ENCODE measurements at places on chromosomes 6 and 20.

DNA sequence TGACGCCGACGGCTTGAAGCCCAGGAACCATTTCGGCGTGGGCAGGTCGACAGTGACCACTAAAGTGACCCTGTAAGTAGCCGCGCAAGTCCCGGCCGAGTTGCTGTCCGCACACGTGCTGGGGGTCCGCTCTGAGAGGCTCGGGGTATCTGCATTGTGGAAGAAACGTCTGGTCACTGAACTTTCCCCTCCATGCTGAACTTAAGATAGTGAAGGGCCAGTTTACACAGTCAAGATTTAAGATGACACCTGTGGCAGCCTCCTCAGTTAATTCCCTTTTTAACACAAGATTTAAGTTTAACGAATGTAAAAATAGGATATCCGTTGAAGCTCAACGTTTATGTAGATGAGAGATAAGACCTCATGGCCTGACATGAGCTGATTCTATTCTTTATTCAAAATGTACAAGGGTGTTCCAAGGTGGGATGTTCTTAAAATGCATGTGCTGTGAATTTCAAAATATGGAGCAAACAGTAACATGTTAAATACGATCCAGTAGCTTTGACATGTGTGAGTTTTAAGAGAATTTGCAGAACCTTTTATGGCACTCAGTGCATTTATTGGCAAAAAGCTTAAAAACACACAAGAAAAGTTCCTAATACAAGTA lies 116.2 kb downstream of the RTN4IP1 start:
- DNase-seq = no peak

- no peak for DNase-seq
Measured at GRCh38 chr6:111157412-111157811, 70.1 kb downstream of the SLC16A10 start.

- DNase-seq = peak; percentile 84
Measured at GRCh38 chr6:26224940-26225847, 138.0 kb downstream of the HFE start.

DNA sequence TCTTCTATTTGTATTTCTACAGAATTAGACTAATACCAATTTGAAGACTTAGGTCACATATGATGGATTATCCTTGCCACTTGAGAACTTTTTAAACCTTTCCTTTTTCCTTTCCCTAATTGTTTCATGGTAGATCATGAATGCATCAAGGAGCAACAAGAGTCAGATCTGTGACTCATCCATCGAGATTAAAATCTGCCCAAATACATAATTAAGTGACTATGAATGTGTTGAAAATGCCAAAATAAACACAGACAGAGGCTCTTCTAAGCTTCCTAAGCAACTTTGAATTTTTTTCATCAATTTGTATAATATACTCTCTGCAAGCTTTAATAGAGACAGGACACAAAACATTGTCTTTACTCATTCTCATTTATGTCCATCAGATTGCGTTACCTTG lies 23.5 kb upstream of the HTR1E start:
- no peak for DNase-seq

GRCh38 chr6:31572041-31572911 lies at the start of gene LTA:
Gene LTA (plus strand): TSS chr6:31572289. CDS start chr6:31572743, 454 bp downstream.
- no peak for DNase-seq

GRCh38 chr6:136749359-136749997 lies 42.8 kb downstream of the MAP3K5 start:
- DNase-seq = no peak

GRCh38 chr6:168032005-168032760 lies 34.7 kb downstream of the KIF25 start:
- peak; percentile 51 for DNase-seq

- DNase-seq = no peak
Measured at GRCh38 chr6:46353528-46353927, 137.7 kb downstream of the RCAN2 start.

GRCh38 chr20:1882026-1882425 lies 13.2 kb upstream of the SIRPA start:
- DNase-seq = no peak

DNA sequence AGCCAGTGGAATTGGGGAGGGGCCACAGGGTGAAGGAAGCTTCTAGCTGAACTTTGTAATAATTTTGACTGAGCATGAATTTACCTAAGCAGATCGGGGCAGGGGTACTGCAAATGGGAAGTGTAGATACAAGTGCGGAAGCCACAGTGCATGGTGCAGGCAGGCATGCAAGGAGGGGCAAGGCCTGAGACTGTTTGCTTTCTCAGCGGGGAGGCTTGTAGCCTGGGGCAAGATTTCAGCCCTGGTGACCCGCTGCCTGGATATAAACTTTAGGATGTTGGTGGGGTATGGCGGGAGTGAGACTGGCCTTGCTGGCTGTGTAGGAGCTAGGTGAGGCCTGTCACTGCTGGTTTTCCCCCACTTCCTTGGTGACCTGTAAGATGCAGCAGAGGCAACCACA lies 266.4 kb upstream of the PREP start:
- DNase-seq = no peak

DNA sequence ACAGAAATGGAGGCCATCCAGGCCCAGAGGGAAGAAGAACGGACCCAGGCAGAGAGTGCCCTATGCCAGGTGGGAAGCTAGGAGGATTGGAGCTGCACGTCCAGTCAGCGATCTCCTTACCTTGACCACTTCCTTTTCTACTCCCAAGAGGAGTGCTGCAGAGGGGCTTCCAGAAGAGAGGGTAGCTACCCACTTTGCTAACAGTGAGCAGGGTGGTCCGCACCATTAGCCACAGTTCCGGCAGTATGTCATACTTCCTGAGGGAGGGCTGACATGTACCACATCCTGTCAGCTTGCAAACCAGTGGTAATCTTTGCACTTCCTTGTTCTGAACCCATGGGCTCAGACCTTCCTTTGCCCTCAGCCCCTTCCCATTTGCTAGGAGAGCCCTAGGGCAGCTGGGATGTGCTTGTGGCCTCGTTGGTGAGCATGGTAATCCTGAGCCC lies 35.4 kb downstream of the CEP250 start:
- no peak for DNase-seq

GRCh38 chr20:49854190-49854875 lies 41.7 kb downstream of the SLC9A8 start:
- no peak for DNase-seq

GRCh38 chr6:3643921-3644738 lies 107.4 kb downstream of the PXDC1 start:
- DNase-seq = no peak

DNA sequence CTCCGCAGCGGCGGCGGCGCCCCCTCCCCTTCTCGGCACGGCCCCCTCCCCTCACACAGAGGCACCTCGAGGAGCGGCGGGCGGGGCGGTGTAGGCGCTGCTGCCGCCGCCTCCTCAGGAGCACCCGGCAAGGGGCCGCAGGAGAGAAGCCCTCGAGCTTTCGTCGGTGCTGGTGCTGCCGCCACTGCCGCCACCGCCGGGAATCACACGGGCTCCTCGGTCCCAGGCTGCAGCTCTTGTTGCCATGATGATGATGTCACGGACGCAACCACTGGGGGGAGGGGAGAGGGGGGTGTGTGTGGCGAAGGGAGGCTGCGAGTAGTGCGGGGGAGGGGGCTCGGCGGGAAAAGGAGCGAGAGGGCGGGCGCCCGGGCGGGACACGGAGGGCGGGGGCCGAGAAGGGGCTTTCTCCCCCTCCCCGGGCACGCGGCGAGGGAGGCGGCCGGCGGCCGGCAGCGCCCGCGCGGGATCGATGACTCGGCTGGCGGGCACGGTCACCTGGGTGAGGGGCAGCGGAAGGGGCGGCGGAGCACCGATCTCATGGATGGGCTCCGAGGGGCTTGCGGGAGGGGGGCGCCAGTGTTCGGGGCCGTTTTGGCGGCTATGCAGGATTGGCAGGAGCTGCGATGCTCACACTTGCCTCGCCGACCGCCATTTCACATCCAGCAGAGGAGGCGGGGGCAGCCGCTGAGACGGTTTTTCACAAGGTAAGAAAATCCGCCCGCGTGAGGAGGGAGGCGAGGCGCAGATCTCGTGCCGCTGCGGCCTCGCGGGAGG lies at the start of gene REV3L:
REV3L (minus strand) TSS at position 260 of the 777 bp plus-strand sequence. CDS start 330 bp downstream, outside the sequence.
- peak; percentile 95 for DNase-seq

GRCh38 chr20:46261456-46262253 lies 46.6 kb downstream of the CDH22 start:
- DNase-seq = no peak

DNA sequence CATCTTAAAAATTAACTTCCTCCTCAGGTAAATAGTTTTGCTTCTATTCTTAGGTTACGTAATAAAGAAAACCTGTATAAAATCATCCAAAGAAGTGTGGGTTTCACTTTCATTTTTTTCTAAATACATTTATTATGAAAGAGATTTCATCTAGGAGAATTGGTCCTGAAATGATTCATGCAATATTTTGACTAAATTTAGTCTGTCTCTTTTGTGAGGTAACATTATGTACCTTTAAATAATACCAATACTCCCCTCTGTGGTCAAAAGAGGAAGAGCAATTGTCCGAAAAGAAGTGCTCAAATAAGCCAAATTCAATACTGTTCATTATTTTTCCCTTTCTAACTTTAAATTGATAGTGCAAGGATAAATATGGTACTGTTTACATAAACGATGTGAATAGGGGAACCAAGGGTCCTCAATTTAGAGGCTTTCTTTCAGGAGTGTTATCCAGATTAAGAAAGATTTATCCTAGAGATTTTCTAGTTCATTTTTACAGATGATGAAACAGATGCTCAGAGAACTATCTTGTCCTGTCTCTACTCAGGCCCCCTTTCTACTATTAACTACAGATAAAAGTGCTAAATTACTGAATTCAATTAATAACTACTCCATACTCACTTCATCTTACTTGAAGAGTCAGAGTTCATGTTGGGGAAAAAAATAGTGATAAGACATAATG lies 26.2 kb downstream of the CYP39A1 start:
- no peak for DNase-seq

DNA sequence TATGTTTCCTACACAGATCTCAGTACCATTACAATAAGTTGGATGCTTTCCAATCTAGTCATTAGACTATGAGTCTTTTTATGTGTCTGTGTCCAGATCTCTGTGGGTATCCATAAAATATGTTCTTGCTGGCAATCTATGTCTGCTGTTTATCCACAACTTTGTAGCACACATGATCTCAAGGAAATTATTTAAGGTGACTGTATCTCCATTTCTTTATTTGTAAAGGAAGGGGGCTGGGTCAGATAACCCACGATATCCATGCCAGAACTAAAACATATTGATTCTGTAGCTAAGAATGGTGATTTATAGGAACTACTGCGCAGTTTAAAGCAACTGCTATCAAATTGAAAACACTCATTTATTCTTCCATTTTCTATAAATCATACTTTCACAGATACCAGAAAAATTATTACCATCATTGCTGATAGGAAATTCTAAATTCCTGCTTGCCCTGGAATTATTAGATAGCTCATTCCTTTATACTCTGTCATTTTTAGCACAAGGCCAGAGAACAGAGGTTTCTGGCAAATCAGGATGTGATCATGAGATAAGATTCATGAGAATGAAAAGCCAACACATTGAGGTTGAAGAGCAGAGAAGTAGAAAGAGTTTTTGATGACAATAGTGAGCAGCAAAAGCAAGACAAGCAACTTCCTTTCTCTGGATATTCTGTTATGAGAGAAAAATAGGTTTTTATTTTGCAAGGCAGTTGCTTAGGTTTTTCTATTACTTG lies 851.4 kb upstream of the CITED2 start:
- DNase-seq = no peak

- DNase-seq = no peak
Measured at GRCh38 chr20:49887251-49888211, 27.8 kb downstream of the SPATA2 start.

DNA sequence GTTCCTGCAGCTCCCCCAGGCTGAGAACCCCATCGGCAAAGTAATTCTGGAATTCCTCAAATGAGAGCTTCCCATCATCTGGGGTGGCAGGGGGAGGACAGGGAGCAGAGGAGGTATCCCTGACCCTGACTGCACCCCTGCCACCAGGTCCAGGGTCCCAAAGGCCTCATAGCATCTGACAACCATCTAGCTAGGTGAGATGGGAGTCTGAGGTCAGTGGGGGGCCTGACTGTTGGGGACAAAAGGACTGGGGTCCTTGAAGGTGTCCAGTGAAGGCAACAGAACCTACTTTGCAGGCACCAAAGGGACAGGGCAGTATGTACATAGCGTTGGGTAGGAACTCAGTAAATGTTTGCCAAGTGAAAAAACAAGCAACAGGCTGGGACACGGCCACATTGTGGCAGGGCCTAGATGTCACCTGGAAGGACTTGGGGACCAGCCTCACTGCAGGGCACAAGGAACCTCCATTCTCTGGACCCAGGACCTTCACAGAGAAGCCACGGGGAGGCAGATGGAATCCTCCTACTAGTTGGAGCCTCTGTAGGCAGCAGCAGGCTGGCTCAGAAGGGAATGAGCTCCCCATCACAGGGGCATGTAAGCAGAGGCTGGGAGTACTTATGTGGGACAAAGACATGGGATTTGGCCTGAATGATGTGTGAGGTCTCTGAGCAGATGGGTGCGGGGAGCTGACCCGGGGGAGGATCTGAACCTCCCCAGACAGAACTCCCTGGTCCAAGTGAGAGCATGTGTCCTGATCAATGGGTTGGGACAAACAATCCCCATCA lies 3.3 kb downstream of the NECAB3 start:
- DNase-seq = no peak

DNA sequence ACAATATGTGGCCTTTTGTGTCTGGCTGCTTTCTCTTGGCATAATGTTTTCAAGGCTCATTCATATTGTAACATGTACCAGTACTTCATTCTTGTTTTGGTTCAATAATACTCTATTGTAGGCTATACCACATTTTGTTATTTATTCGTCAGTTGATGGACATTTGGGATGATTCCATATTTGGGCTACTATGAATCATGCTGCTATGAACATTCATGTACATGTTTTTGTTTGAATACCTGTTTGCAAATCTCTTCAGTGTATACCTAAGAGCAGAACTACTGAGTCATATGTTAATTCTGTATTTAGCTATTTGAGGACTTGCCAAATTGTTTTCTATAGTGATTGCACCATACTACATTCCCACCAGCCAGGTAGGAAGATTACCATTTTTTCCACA lies 259.9 kb downstream of the GMPR start:
- DNase-seq = no peak
